GM04504 (cell line): ENCODE measurements at places on chromosomes 11 and 22.

GRCh38 chr11:103465555-103466140, 356.4 kb downstream of the DYNC2H1 start:
- no peak for DNase-seq

- DNase-seq = no peak
Measured at GRCh38 chr11:2860636-2861035, 24.9 kb downstream of the CDKN1C start.

DNA sequence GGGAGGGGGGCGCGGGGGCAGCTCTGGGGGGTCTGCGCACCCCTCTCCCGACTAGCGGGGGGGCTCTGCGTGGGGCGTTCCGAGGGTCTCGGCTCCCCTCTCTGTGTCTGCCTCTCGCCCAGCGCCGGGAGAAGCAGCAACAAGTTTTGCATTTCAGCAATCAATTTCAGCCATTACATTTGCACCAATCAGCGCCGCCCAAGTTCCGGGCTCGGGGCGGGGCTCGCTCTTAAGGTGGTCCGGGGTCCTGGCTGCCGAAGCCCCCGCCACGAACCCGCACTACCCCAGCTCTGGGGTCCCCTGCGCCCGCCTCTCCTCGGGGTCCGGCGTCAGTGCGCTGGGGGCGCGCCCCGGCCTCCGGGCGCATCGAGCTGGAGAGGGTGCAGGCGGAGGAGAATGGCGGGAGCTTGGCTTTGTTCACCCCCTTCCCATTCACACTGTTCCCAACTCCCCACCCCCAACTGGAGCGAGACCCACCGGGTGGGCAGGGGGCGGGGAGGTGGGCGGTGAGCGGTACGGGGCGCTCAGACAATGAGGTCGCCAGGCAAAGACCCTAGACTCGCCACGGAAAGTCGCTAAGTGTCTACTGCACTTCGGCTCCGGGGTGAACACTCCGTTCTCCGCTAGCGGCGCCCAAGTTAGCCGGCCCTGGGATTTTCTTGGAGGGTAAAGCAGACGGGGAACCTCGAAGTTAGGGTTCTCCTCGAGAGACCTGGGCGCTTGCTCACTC, at the start of gene MN1:
Gene MN1, minus strand, starts transcription at position 141 of the 730 bp plus-strand sequence. CDS start 1,213 bp downstream, outside the sequence.
- no peak for DNase-seq

DNA sequence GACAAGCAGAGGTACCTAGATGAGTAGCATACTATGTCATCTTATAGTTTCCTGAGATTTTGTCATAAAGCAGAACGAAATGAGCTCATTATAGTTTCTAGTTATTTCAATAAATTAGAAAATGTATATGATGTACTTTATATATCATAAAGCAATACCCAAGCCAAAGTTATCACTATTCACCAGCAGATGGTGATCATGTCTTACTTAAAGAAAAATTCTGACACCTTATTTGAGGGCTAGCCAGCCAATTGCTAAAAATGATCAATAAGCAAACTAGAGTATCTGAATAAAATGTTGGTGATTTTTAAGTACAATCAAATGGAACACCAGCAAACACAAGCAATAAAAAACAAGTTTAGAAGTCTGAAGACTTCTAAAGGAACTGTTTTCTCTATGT, 44.1 kb downstream of the RSF1 start:
- DNase-seq = no peak

GRCh38 chr22:45702981-45703380, 31.3 kb downstream of the ATXN10 start:
- DNase-seq = no peak

- DNase-seq = no peak
Measured at GRCh38 chr22:34805771-34806170, 260.2 kb upstream of the ISX start.

GRCh38 chr11:126082251-126083109, 19.8 kb upstream of the CDON start:
- no peak for DNase-seq

DNA sequence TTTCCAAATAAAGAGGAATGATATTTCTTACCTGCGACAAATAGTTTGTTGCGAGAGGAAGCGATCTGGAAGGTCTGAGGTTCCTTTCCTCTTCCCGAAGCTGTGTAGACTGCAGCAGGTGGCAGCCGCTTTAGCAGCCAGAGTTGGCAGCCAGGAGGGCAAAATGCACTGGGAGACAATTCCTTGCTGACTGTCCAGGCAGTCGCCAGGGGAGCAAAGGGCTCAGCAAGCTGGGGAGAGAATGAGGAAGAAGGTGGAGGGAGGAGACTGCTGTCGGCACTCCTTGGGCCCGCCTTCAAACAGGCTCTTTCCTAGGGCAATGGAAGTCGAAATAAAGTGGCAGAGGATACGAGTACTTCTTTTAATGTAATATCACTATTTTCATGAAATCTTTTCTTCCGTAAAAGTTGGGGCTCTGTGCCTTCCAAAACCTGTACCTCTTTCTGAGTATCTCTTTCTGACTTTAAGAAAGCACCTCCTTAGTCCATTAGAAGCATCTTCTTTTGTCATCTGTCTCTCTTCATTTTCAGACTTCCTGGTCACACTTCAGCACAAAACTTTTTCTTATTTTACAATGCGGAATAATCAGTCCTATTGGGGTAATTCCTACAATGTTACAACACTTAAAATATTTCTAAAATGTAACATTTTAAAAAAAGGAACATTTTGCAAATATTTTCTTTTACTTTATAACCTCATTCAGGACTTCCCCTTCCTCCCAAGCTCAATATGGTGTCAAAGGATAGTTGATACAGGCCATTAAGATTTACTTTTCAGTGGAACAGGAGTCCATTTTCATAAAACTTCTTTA, at the start of gene IL18:
Gene IL18, minus strand, starts transcription at position 220 of the 811 bp plus-strand sequence. CDS start 9,041 bp downstream, outside the sequence.
- no peak for DNase-seq

DNA sequence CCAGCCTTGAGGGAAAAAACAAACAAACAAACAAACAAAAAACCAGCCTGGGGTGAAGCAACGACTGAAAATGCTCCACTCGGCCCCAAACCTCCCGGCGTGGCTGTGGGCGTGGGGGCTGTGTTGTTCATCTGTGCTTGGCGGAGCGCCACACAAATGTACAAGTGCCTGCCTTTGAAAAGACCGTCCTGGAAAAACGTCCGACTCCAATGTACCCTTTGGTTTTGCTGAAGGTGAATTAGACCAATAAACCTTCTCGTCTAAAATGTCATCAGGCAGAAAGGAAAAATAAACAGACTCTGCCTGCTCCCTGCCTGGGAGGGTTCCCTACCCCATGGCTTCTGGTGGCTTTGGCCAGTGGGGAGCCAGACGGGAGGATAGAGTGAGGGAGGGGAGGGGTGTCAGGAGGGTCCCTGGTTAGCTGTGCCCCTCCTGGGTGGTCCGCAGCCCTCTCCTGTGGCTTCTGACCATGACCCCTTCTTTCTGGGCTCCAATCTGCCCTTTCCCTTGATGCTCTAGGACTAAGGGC, 93.9 kb downstream of the TRMU start:
- DNase-seq = no peak

GRCh38 chr11:20634781-20635180, 34.6 kb upstream of the NELL1 start:
- no peak for DNase-seq

- DNase-seq = peak; percentile 75
Measured at GRCh38 chr11:69044111-69045013, 4.4 kb upstream of the TPCN2 start.

- no peak for DNase-seq
Measured at GRCh38 chr22:22754961-22755777, 110.8 kb downstream of the GGTLC2 start.

DNA sequence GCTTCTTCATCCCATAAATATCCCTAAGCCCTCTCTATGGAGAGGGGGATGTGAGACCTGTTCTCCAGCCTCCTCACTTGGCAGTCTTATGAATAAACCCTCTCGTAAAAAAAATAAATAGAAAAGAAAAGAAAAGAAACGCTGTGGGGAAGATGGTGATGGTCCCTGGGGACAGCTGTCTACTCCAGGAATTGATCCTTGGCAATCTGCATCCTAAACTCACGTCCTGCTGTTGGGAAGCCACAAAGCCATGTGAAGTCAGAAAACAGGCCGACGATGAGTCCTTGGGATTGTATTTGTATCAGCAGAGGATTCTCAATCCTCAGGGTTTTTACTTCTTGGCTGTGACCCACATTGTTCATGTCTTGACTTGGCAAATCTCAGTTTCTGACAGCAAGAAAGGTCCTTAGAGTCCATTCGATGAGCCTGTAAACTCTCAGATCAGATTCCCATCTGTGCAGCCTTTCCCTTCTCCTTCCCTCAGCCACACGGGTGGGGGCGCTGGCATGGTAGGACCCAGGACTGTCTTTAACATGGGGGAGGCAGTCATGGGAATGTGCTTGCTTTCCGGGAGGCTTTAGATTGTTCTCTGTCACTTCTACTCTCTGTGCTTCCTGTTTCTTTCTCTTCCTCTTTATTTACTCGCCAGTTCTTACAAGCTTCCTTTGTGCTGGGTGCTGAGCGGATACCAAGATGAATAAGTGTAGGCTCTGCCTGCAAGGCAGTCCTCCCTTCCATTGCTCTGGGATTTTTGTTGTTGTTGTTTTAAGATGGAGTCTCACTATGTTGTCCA, 24.9 kb downstream of the TCP11L1 start:
- no peak for DNase-seq

DNA sequence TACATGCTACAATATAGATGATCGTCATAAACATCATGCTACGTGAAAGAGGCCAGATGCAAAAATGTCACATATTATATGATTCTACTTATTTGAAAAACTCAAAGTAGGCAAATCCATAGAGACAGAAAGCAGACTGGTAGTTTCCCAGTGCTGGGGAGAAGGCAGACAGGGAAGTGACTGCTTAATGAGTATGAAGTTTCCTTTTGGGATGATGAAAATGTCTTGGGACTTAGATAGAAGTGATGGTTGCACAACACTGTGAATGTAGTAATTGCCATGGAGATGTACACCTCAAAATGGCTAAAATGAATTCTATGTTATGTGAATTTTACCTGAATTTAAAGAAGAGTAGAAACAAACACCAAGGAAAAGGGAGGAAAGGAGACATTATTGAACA, 45.2 kb upstream of the EHF start:
- no peak for DNase-seq

- no peak for DNase-seq
Measured at GRCh38 chr11:75406338-75406777, 7.0 kb downstream of the RPS3 start.

DNA sequence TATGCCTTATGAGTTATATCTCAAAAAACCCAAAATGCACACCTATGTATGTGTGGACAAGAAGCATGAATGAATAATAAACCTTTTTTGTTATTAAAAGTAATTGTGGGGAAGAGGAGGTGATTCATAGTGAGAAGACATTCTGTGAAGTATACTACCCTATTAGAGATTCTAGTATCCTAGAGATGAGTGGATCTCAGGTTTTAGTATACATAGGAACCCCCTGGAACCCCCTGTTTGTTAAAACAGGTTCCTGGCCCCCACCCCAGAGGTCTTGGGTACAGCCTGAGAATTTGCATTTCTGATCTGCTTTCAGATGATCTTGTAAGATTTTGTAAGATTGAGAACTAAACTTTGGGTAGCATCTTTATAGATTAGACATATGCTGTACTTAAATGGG, 17.5 kb downstream of the NUCB2 start:
- no peak for DNase-seq

DNA sequence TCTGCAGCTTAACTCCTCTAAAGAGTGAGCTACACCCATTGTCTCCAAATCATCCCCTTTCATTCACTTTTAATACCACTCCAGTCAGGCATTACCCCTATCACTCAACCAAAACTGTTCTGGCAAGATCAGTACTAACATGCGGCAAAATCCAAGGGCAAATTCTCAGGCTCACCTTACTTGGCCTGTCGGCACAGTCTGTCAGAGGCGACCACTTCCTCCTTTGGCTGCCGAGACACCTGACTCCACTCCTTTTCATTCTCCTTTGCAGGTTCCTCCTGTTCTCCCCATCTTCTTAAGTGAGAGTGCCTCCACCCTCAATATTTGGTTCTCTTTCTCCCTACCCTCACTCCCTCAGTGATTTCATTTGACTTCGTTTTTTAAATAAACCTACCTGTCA, 4.2 kb downstream of the C11orf91 start:
- DNase-seq = no peak
